ENCODE measurements at places on chromosomes 7 and 10. TPM values are rescaled to one million over a fixed set of nuclear protein-coding genes. Genes with fewer than 3 reads are reported as not detected.

Gene TRPV5
- not detected for total RNA-seq

Gene LRIT1
- total RNA-seq: not detected

Gene CXCL12
- total RNA-seq: 121 TPM

Gene GSDME
- total RNA-seq: 7.5 TPM

Gene CCDC3
- 6.4 TPM for total RNA-seq

DNA sequence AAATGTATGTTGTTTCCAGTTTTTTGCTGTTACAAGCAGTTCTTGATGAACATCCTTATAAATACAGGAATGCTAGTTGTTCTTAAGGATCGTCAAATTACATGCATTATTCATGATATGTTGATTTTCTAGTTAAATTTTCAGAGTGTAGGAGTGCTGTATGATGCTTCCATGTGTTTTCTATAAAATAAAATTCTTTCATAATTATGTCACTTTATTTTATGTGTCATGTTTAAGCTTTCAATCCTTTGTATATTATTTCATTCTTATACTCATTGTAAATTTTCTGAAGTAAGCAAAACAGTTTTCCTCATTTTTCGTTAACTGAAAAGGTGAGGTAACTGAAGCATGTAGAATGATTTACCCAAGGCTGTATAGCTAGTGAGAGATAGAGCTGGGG is 16.8 kb upstream of the MYPN start:
- no peak for DNase-seq

DNA sequence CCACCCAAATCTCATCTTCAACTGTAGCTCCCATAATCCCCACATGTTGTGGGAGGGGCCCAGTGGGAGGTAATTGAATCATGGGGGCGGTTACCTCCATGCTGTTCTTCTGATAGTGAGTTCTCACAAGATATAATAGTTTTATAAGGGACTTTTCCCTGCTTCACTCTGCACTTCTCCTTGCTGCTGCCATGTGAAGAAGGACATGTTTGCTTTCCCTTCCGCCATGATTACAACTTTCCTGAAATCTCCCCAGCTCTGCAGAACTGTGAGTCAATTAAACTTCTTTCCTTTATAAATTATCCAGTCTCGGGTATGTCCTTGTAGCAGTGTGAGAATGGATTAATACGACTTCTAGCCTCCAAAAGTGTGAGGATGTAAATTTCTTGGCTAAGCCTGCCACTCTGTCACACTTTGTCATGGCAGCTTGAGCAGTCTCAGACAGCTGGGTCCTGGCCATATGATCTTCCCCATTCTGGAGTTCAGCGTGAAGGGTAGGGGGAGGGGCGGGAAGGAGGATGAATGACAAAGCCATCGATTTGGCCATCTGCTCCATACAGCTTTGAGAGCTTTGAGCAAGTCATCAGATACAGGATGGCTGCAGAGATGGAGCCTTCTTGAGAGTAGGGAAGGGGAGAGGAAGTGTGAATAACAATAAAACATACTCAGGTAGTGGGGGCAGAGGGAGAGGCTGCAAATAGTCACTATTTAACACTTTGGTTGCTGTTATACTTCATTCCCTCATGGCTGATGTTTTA is 19.1 kb upstream of the INPP5F start:
- DNase-seq: no peak

DNA sequence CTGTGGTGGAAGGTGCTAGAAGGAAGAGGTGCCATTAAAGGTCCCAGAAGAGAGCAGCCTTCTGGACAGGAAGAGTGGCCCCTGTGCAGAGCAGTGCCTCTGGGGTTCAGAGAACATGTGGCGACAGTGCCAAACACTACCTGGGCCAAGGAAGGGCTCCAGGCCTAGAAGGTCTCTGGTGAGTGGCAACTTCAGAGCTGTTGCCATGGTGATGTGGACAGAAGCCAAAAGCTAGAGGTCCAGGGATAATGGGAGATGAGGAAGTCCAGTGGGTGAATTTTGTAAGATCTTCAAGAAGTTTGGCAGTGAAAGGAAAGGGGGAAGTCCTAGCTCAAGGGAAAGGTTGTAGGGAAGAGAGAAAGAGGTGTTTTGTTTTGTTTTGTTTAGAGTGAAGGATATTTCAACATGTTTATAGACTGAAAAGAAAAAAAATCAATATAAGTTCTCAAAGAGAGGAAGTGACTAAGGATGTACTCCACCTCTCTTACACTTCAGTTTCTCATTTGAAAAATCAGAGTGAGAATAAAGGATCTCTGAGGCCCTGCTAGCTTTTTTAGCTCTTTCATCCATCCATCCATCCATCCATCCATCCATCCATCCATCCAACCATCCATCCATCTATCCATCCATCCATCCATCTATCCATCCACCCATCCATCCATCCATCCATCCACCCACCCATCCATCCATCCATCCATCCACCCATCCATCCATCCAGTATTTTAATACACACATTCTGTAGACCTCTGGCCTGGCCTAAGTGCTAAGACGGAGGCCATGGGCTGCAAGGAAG is 77.1 kb upstream of the DUSP5 start:
- DNase-seq: no peak

GRCh38 chr10:70673043-70673928 is 980 bp downstream of the ADAMTS14 start:
- no peak for DNase-seq

GRCh38 chr7:372932-373791 is 83.2 kb downstream of the FOXL3 start:
- DNase-seq: peak; percentile 47

- DNase-seq: peak; percentile 26
These were observed 336.8 kb downstream of the PLXNA4 start for GRCh38 chr7:132239422-132239994.

DNA sequence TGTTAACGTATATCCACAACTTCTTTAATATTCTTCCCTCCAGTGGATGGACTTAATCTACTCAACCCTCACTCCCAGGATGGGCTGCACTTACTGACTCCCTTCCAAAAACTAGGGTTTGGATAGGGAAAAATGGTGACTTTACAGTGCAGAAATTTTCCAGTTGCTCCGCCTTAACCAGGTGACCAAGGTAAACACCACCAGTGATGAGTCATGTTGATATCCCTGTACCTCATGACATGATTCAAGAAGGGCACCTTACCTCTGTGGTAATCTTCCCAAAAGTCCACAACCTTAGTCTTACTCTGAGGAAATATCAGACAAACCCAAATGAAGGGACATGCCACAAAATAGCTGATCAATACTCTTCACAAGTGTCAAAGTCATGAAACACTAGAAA is 3.5 kb upstream of the GSTK1 start:
- no peak for DNase-seq

GRCh38 chr7:114623146-114623545 is 208.5 kb downstream of the FOXP2 start:
- no peak for DNase-seq

GRCh38 chr10:100359529-100360150 is 12.6 kb downstream of the SCD start:
- DNase-seq: no peak

GRCh38 chr10:78992333-78992732 is 76.4 kb upstream of the ZMIZ1 start:
- no peak for DNase-seq

- DNase-seq: no peak
These were observed 230.9 kb downstream of the PARD3 start for GRCh38 chr10:34584164-34584563.

GRCh38 chr10:110641256-110641655 is 2.9 kb upstream of the RBM20 start:
- peak; percentile 81 for DNase-seq

- no peak for DNase-seq
These were observed 8.8 kb upstream of the PDGFA start for GRCh38 chr7:528451-528850.

GRCh38 chr7:155455776-155456737 is 1.9 kb upstream of the EN2 start:
- DNase-seq: no peak

- no peak for DNase-seq
These were observed 16.9 kb upstream of the REEP3 start for GRCh38 chr10:63504145-63504881.

- no peak for DNase-seq
These were observed 308.4 kb upstream of the KLF6 start for GRCh38 chr10:4093438-4093837.

GRCh38 chr10:132835848-132836233 is 49.9 kb upstream of the NKX6-2 start:
- no peak for DNase-seq

DNA sequence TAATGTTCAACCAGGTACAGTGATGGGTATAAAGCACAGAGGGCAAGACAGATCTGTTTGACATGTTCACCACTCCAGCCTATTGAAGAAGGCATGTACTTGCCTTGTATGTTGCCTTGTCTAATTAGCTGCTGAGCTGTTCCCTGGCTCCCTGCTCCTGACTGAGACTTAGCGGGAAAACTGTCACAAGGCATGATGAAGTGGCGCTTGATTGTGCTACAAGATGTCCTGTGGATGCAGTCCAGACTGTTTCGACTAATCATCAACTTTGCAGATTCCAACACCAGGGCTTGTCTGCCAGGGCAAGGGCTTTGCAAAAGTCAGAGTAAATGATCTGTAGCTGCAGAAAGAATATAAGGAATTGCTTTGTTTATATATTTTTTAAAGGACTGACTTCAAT is 136.2 kb upstream of the NRBF2 start:
- no peak for DNase-seq

DNA sequence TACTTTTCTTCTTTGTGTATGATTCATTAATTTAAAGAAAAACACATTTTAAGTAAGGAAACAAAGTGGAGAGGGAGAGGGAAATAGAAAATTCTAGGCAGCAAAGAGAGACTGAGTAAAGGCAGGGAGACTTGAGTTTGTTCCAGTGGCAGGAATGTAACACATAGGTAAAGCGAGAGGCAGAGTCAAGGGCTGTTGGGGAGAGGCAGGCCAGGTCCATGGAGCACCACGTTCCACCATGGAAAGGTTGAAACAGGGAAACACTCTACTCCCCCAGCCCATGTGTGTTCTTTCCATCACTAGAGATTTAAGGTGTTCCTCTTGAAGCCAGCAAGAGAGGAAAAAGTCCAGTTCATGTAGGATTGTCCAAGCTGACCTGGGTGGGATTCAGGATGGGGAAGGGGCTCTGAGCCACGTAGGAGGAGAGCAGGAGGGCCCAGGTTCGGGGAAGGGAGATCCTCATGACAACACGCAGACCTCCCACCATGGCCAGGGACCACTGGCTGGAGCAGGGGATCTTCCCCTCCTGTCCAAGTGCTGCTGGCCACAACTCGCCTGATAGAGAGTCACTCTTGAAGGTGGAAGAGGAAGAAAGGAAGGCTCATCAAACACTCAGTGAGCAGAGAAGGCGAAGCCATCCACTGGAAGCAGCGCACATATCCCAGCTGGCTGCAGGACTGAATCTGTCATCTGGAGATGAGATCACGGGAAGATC is 666.4 kb upstream of the MKI67 start:
- DNase-seq: no peak

DNA sequence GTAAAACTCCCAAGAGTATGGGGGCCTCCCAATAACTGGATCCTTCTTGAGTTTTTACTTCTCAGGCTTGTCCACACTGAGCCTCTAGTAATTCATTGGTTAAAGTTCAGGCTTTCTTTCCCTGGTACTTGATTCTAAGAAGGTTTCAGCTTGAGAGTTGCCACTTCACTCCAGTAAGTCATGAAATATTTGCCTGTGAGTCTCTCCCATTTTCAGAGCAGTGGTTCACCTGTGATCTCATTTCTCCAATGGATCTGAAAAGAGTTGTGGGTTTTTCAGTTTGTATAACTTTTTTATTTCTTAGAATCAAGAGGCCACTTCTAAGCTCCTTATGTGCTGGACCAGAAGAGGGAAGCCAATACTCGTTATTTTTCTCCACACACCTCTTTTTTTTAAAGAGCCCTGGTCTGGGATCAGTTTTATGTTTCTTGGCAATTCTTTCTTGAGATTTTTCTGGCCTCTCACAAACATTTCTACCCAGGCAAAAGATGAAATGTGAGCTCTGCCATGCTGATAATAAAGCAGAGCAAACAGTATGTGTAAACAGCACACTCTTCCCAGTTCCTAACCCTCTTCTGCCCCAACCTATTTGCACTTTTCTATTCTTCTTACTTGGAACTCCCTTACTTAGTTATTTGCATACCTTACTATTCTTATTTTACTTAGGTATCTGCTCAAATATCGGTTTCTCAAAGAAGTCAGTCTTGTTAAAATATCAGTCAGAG is 983.4 kb downstream of the CCSER2 start:
- no peak for DNase-seq

GRCh38 chr7:34596887-34597286 is 61.1 kb upstream of the NPSR1 start:
- DNase-seq: no peak

GRCh38 chr10:10914144-10914543 is 103.5 kb upstream of the CELF2 start:
- DNase-seq: no peak

DNA sequence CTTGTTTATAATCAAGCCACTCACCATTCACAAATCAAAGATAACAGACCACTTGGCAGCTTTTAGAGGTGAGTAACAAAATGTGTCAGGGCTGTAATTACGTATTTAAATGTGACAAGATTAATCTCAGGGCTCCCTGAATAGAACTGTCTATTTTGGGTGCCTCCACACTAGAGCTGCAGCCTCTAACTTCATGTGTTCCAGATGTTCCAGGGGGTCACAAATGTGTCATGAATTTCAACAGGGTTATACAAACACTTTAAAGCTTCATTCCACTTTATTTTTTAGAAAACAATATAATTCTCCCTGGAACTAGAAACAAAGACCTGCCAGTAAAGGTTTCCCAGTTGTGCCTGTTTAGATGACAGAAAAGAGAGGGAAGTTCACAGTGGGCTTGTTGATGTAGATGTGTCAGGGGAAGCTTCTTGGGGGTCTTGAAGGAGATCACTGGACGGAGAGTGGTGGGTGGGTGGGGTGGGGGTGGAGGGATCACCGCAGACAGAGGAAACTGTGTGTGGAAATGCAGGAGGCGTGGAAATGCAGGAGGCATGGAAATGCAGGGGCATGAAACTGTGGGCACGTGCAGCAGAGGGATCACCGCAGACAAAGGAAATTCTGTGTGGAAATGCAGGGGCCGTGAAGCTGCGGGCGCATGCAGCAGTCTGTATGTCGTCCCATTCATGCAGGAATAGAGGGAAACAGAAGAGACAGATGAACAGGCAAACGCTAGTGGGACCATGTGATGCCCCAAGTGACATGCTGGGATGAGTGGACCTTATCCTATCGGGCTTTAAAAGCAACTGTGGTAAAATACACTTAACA is 42.0 kb upstream of the TRIL start:
- DNase-seq: no peak

GRCh38 chr7:55132550-55132889 is 113.7 kb downstream of the EGFR start:
- no peak for DNase-seq
